NCI-H2029 (cell line): ENCODE measurements at places on chromosomes 4 and X.

- DNase-seq, result no peak
These were observed 9.2 kb upstream of the VSIG4 start for GRCh38 chrX:66049056-66049455.

DNA sequence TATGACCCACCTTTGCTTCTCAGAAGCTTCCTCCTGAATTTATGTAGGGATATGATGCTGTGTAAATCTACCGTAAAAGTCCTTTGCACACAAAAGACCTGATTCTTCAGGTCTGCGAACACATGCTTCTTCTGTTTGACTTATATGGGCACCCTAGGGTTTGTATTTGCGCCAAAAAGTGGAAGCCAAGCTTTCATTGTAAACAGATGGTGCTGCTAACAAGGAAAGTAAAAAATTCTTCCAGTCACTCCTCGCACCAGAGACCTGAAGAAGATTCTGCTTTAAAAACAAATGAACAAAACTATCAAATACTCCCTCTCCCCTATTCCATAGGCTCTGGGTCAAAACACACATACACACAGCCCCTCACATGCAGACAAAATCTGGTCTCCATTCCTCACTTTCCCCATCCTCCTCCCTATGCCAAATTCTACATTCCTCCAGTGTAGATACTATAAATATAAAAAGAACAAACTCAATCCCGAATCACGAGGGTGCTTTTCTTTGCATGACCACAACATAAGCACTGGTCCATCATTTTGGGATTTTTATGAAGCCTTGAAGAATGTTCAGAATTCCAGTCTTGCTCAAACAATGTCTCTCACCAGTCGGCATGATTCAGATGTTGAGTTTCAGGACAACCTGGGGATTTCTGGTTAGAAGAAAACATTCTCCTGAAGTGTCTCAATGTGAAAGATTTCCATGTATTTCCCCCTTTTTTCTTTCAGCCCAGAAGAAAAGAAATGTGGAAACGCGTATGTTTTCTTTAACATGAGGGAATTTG is 125.1 kb downstream of the PALLD start:
- no peak for DNase-seq

DNA sequence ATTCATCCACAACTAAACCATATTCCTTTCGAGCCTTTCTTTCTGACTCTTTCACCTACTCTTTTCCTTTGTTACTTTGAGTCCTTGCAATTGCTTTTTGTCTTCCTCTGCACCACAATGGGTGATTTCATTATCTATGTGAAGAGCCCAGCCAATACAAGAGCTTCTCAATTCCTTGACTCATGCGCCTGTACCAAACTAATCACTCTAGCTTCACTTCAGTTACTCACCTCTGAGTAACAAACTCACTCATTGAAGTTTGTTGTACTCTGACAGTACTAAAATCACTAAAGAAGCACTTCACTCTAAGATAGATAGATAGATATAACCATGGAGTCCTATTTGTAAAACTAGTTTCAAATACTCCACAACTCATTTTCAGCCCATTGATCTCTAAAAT is 191.7 kb upstream of the EPHA5 start:
- no peak for DNase-seq

DNA sequence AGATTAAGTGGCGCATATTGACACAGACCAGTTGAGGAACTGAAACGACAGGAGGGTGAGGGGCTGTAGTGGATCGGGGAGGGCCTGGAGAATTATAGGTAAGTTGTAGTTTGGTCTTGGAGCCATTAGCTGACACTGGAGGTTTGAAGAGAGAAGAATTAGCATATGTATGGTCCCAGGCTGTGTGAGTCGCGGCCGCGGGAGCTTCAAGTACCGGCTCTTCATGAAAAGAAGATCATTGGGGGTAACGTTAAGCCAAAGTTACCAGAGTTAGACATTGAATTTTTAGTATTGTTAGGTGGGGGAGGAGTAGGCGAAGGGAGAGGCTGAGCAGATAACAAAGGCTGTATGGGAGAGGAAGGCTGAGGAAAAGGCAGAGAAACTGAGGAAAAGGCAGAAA is 56.5 kb downstream of the ZNF674 start:
- DNase-seq, result no peak

GRCh38 chr4:10245751-10246150 is 129.2 kb upstream of the WDR1 start:
- DNase-seq, result no peak
